ENCODE measurements at places on chromosomes 16 and 17. TPM values are rescaled to one million over a fixed set of nuclear protein-coding genes. Genes with fewer than 3 reads are reported as not detected.

The POLR3E gene
- polyA plus RNA-seq, result 61.2 TPM

The CFAP119 gene
- 7.6 TPM for polyA plus RNA-seq

The SHBG gene
- 1.0 TPM for polyA plus RNA-seq

The NPIPB4 gene
- 253 TPM for polyA plus RNA-seq

The NRN1L gene
- polyA plus RNA-seq, result 1.1 TPM

The MVD gene
- 38.8 TPM for polyA plus RNA-seq

The HSDL1 gene
- 45.8 TPM for polyA plus RNA-seq

The HSD11B2 gene
- polyA plus RNA-seq, result 36.9 TPM

The ALDH3A2 gene
- polyA plus RNA-seq, result 57.6 TPM

The AXIN1 gene
- 17.9 TPM for polyA plus RNA-seq

The TBC1D3G gene
- not detected for polyA plus RNA-seq

The DRG2 gene
- polyA plus RNA-seq, result 38.2 TPM

The IL17C gene
- not detected for polyA plus RNA-seq

The TBC1D3K gene
- polyA plus RNA-seq, result not detected

The CCL23 gene
- polyA plus RNA-seq, result not detected

The MFSD6L gene
- 0.48 TPM for polyA plus RNA-seq

The FOXN1 gene
- polyA plus RNA-seq, result 0.17 TPM

The DEXI gene
- polyA plus RNA-seq, result 41.7 TPM

The OR1F1 gene
- not detected for polyA plus RNA-seq

The C16orf92 gene
- polyA plus RNA-seq, result not detected

The ZACN gene
- polyA plus RNA-seq, result 16.4 TPM

The CFAP97D1 gene
- not detected for polyA plus RNA-seq

The HCRT gene
- polyA plus RNA-seq, result not detected

The NACA2 gene
- 6.4 TPM for polyA plus RNA-seq

The C16orf86 gene
- 2.4 TPM for polyA plus RNA-seq
